ENCODE measurements at places on chromosomes 2 and 18.

DNA sequence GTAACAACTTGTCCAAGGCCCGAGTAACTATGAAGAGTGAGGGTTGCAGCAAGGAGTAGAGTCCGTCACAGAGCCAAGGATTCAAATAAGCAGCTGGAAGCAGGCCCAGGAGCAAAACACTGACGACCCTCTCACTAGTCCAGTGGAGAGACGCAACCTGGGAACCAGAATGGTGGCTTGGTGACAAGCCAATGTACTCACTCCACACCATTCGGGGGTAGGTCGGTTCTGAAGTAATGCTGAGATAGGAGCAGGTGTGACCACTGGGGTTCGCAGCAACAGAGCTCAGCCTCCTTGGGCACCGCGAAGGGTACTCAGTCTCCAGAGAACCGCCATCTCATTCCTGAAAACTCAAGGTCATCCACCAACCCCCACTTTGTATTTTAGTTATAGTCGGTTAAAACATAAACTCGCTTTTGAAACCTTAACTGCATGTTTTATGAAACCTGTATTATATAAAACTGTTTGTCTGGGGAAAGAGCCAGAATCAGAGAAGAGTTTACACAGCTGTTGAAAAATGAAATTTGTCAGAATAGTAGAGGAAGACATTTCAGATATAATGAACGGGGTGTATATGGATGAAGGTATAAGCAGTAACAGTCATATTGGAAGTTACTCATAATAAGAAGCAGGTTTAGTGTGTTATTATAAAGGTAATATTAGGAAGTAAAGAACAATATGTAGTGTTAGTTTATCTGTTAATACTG is 8.6 kb downstream of the ANKRD62 start:
- DNase-seq = no peak

GRCh38 chr2:236089271-236090026 is 78.7 kb downstream of the GBX2 start:
- peak; percentile 14 for DNase-seq

DNA sequence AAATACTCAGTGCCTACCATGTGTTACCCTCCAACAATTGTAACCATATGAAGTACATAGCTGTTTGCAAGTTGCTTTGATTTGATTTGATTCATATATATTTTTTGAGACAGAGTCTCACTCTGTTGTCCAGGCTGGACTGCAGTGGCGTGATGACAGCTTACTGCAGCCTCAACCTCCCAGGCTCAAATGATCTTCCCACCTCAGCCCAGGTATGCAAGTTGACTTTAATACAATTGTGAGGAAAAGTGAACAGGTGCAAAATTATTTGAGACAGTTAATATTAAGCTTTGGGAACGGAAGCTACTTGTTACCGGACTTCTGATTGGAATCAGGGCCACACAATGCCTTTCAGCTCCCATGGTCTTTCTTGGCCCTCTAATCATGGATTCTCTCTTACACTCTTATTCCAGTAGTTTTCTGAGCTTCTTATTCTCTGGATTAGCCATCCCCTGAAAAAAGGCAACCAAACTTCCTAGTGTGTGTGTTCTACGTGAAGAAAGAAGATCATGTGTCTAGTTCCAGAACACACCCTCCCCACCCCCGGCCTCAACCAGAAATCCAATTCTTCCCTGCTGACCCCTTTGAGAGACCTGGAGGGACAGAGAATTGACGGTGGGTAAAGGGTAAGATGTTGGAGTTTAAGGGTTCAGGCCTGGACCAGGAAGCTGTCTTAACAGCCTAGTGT is 1.1 kb upstream of the RPL37A start:
- no peak for DNase-seq

- no peak for DNase-seq
Observed at GRCh38 chr2:157526070-157526469, 82.2 kb upstream of the CYTIP start.

DNA sequence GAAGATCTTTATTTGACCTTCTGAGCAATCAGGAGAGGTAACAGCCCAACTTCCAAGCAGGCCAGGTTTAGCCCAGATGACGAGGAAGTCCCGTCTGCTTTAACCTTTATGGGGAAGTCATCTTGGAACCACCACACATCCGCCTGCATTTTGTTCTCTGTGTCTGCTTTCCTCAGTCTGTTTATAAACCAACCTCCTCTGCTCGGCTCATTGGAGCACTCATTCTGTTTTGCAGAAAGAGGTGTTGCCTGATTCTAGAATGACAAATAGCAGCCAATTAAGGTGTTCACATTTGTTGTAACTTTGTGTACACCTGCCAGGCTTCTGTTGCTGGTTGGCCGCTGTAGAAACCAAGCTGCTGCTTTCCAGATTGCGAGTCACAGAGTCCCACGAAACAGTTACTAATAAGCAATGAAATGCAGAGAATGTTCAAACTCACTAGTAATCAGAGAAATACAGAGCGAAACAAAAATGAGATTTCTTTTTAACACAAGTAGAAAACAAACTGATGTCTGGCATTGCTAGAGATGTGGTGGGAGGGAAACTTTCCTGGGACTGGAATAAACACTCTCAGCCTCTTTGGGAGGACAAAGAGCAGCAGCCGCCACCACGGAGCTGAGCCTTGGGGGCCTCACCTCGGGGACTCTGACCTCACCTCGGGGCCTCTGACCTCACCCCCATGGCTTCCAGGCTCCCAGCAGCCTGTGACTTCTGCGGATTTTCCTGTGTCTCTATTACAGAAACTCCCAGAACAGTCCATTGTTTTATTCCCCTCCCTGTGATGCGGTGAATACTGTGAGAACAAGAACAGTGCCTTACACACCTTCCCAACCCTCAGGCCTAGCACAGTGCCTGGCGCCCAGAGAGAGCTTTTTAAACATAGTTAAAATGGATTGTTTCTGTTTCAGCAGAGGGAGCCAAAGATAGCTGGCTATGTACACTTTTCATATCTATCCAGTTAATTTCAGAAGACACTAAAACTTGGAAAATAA is 64.0 kb downstream of the MBP start:
- DNase-seq = no peak

GRCh38 chr2:45919711-45920111 is 268.2 kb downstream of the PRKCE start:
- DNase-seq = no peak

DNA sequence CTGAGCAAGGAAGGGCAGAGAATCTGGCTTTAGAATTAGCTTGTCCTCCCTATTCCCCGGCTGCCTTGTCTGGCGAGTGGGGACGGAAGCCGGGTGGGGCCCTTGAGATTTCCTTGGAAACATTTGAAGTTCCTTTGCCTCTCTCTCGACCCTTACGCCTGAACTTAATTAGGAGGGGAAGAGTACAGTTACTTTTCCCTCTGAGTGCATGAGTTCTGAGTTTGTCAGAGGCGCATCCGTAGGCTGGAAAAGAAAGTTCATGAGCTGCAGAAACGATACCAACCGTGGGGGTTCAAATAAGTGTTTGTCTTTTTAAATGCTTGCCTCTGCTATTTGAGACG is 468 bp downstream of the PIKFYVE start:
- DNase-seq = no peak

GRCh38 chr2:170502361-170503130 is 212.6 kb upstream of the SP5 start:
- no peak for DNase-seq

DNA sequence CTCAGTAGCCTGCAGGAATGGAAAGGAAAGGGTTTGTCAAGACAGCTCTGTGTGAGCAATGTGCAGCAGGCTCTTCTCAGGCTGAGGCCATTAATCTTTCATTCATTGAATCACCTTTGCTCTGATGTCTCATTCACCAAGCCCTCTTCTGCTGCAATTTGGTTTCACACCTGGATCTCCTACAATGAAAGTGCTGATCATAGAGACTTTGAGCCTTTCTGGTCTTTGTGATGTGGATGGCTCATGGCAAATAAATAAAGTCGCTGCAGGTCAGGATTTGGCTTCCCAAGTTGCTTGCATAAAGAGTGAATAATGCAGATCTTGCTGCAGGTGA is 95.8 kb upstream of the SPRED2 start:
- DNase-seq = no peak

GRCh38 chr2:132446444-132446843 is 29.8 kb downstream of the GPR39 start:
- no peak for DNase-seq

GRCh38 chr2:194686569-194686968 is 970.5 kb upstream of the SLC39A10 start:
- no peak for DNase-seq

DNA sequence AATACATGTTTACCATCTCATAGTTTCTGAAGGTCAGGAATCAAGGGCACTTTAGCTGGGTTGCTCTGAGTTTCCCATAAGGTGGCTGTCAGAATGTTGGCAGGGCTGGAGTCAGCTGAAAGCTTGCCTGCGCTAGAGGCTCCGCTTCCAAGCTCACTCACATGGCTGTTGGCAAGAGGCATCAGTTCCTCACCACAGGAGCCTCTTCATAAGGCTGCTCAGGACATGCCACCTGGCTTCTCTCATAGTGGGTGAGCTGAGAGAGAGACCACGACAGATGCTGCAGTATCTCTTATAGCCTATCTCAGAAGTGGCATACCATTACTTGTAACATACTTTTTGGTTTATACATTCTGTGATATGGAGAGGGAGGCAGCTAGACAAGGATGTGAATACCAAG is 7.2 kb downstream of the HADHB start:
- no peak for DNase-seq

GRCh38 chr2:29420464-29420863 is 305.2 kb downstream of the CLIP4 start:
- no peak for DNase-seq

DNA sequence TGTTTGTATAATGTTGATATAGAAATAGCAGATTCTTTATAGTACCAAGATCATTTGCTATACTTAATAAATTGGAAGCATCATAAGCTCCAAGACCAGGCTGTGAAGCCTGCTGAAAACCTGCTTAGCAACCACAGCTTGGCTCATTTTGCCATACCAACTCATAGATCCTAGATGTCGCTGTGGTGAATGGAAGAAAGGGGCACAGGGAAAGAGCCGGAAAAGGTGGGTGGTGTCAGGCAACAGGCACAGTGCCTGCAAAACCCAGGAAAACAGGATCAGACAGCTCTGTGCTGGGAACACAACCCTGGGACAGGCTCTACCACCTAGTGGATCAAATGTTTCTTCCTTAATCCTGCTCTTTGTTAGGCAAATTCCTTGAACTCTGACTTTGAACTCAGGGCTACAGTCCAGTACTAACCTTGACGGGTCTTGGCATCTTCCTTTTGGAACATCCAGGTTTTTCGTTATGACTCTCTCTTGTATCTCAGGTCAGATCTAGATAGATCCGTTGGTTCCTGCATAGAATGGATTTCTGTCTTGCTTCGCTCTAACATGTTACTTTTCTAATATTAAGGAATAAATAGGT is 31.6 kb downstream of the TWSG1 start:
- peak; percentile 16 for DNase-seq

DNA sequence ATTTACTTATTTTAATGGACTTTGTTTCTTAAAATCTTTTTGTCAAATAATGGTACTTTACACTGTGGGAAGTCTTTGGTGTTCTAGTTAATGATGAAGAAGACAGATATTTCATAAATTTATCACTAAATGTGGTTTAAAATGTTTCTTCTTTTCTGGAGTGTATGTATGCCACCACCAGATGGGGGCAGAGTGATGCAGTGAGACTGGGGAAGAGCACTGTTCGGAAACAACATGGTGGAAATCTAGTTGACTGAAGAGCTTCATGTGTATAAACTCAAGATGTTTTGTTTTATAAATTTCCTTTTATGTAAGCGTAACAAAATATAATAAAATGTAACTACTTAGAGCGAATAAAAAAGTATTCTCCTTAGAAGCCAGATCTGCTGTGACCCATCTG is 195.1 kb downstream of the KCNE4 start:
- no peak for DNase-seq

- DNase-seq = peak; percentile 11
Observed at GRCh38 chr2:82790206-82791021, 1668.7 kb downstream of the SUCLG1 start.

GRCh38 chr2:110115291-110116032 is at the start of gene MALL:
Gene MALL (minus strand): TSS chr2:110115822. CDS start chr2:110115792, 30 bp downstream.
- no peak for DNase-seq

- DNase-seq = no peak
Observed at GRCh38 chr18:62992877-62993365, 277.6 kb downstream of the PHLPP1 start.

DNA sequence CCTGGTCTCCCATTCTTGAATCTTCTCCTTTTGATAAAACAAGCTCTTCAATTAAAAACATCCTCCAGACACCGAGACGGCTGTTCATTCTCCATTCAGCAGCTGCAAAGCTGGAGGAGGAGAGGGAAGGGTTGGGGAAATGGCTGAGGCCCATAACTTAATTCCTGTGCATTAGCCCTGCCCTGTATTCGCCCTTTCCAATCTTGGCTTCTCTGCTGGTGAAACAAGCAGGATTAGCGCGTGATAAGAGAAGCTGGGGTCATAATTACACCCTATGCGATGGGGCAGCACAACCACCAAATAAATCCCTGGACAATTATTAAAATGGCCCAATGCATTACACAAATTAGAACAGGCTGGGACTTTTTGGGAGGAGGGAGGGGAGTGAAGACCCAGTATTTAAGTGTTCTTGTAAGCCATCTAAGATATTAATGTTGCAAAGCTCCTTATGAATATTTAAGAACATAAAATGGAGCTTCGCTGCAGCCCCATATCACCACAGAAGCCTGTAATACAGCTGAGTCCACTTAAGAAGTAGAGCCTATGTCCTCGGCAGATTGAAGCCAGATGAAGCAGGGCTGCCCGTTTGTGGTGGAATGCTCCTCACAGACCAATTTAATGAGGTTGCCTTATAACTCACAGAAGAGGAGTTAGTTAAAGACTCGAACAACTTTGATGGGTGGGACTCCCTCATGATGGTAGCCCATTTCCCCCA is 176.6 kb upstream of the SKOR2 start:
- DNase-seq = no peak

GRCh38 chr2:2919574-2920365 is 457.8 kb downstream of the EIPR1 start:
- DNase-seq = no peak

GRCh38 chr2:227460833-227461232 is 11.1 kb upstream of the AGFG1 start:
- DNase-seq = no peak

GRCh38 chr18:75478996-75479880 is 51.7 kb upstream of the SMIM21 start:
- DNase-seq = no peak

GRCh38 chr2:187299122-187299906 is 148.7 kb downstream of the CALCRL start:
- no peak for DNase-seq

DNA sequence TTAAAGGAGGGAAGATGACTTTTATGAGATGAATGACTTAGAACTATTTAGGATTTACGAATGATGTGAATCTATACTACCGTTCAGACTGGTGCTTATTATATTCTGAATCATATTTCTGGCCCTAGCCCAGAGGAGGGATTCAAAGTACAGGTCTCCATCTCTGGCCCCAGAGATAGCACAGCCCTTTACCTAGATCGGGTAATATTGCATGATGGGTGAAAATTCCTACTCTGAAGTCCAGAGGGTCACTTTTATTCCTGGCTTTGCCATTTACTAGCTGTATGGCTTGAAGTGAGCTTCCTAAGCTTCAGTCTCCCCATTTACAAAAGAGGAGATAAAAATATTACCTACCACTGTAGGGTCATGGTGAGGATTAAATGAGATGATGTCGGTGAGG is 135.8 kb upstream of the OSR1 start:
- DNase-seq = no peak

GRCh38 chr18:56678836-56679565 is 27.8 kb downstream of the WDR7 start:
- no peak for DNase-seq
